ENCODE measurements at places on chromosomes 3 and 15.

- DNase-seq, result no peak
These were observed 11.1 kb downstream of the ADAMTS17 start for GRCh38 chr15:100330629-100331215.

DNA sequence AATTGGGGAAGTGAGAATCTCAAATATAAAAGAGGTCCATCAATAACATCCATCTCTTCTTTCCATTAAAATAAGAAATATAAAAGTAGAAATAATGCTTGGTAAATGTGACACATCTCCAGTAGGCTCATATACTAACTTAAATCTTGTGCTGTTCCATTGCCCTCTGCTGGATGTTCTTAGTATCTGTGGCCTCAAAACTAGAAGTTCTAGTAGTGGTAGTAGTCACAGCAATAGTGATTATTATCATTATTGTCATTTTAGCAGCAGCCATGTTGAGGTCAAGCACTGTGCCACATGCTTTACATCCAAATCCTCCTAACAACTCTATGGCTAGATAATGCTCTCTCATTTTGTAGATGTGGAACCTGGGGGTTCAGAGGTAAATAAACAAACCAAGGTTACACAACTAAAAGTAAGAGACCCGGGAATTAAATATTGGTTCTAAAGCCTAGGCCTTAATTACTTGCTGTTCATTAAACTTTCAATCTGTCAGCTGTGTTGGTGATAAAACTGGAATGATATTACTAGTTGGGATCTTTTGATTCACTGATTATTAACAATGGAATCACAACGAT is 20.2 kb upstream of the BTLA start:
- DNase-seq, result peak; percentile 60

GRCh38 chr15:39230205-39230907 is 350.5 kb upstream of the THBS1 start:
- peak; percentile 99 for DNase-seq

DNA sequence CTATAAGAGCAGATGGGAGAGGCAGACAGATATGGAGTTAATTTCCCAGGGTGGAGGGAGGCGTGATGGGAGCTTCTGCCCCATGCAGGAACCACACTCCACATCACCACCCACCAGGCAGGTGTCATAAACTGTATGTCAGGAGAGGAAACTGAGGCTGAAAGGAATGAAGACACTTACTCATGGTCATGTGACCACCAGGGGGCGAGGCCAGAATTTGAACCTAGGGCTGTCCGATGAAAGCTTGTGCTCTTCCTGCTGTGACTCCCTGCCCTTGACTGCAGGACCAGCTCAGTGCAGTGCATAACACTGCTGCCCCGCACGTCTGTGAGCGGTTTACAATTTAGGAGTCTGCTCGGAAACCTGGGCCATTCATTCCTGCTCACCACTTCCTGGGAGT is 28.8 kb downstream of the NUP210 start:
- DNase-seq, result no peak

GRCh38 chr3:46628901-46629369 is 16.6 kb downstream of the FAM240A start:
- no peak for DNase-seq

GRCh38 chr15:37133602-37134001 is 33.3 kb upstream of the MEIS2 start:
- no peak for DNase-seq

DNA sequence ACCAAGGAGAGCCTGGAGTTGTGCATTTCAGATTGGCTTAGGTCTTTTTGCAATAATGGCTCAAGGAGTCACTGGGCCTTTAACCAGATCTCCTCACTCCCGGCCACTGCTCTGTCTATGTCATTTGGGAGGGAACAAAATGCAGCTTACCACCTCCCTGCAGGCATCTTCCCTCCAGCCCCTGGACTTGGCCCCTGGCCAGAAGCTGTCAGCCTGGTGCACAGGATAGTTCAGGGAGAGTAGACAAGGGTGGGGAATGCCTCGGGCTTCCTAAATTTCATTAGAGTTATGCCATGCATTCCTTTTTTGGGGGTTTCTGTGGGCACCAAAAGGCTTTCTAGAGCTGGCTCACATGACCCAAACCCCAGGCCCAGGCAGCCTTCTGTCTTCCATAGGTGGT is 70.2 kb upstream of the HRH1 start:
- DNase-seq, result no peak

- DNase-seq, result peak; percentile 47
These were observed 276.0 kb downstream of the GBE1 start for GRCh38 chr3:81485444-81485865.

Measured in glomerular endothelial cell (primary cell).